ENCODE measurements at places on chromosomes 13 and 19.

DNA sequence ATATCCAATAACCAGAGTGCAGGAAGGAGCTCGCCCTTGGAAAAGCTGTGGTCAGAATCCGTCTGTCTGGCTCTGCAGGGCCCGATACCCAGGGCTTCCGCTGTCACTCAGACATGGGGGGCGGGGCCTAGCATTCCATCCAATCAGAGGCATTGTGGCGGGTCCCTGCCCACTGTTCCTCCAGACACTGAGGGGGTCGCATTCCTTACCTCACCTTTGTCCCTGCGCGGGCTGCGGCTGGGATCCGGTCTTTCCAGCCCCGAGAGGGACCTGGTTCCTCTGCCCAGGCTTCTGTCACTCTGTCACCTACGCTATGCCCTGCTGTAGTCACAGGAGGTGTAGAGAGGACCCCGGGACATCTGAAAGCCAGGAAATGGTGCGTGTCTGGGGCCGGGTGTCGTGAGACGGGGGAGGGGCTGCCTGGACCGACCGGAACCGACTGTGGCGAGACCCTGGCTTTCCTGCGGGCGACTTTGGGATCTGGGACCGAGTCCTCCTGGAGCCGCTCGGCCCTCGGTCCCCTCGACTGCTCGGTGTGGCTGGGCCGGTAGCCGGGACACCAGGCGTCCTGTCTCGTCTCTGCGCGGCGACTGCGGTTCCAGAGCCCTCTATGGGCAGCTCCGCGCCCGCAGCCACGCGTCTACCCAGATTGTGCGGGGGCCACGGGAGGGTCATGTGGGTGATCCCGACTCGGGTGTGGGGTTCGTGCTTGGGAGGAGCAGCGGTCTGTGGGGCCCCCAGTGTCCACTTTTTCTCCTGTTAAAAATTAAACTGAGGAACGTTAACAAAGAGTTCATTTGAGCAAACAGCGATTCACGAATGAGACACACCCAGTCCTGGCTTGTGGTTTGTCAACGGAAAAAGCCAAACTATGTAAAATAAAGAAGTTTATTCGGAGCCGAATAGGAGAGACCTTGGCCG is at the start of gene ZNF69:
Gene ZNF69 (plus strand): TSS at position 172 of the 921 bp plus-strand sequence. CDS start 142 bp downstream, at position 314.
- DNase-seq, result peak; percentile 83

DNA sequence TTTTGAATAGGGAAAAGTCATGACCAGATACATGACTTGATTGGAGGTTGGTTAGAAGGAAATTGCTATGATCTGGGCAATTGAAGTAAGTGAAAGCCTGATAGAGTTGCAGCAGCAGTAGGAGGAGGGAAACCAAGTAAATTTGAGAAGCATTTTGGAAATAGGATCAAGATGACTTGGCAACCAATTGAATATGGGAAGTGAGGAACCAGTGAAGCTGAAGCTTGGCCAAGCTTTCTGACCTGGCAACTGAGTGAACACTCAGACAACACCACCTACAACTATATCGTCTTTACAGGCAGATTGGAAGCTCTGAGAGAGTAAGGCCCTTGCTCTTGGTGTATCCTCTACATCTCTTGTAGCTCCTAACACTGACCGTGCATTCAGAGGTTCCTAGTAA is 16.2 kb upstream of the KATNAL1 start:
- DNase-seq, result no peak

- DNase-seq, result no peak
Observed at GRCh38 chr19:33248104-33248503, 22.5 kb upstream of the SLC7A10 start.

DNA sequence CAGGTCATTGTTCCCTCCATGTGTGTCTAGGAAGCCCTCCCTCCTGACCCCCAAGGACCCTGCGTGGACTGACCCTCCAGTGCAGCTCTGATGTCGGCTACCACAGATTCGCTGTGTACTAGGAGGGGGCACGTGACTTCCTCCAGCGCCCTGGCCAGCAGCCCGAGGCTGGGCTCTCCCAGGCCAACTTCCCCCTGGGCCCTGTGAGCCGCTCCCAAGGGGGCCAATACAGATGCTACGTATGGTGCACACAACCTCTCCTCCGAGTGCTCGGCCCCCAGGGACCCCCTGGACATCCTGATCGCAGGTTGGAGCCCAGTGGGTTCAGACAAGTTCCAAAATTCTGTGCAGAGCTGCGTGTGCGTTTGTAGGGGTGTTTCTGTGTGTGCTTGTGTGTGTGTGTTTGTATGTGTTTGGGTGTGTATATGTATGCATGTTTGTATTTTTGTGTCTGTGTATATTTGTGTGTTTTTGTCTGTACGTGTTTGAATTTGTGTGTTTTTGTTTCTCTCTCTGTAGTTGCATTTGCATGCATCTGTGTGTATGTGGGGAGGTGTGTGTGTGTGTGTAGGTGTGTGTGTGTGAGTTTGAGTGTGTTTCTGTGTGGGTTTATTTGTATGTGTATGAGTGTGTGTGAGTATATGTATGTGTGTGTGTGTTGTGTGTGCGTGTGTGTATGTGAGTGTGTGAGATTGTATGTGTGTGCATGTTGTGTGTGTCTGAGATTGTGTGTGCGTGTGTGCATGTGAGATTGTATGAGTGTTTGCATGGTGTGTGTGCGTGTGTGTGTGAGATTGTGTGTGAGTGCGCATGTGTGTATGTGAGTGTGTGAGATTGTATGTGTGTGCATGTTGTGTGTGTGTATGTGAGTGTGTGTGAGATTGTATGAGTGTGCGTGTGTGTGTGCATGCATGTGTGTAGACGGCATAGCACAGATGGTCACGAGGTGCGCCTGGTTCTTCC is 21.4 kb upstream of the LILRA2 start:
- no peak for DNase-seq

DNA sequence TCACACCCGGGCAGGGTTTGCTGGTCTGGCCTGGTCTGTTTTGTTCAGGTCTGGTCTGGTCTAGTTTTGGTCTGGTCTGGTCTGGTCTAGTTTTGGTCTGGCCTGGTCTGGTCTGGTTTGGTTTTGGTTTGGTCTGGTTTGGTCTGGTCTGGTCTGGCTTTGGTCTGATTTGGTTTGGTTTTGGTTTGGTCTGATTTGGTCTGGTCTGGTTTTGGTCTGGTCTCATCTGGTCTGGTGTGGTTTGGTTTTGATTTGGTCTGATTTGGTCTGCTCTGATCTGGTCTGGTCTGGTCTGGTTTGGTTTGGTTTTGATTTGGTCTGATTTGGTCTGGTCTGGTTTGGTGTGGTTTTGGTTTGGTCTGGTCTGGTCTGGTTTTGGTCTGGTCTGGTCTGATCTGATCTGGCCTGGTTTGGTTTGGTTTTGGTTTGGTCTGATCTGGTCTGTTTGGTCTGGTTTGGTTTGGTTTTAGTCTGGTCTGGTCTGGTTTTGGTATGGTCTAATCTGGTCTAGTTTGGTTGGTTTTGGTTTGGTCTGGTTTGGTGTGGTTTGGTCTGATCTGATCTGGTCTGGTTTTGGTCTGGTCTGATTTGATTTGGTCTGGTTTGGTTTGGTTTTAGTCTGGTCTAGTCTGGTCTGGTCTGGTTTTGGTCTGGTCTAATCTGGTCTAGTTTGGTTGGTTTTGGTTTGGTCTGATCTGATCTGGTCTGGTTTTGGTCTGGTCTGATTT is 14.4 kb upstream of the F2RL3 start:
- DNase-seq, result no peak

GRCh38 chr13:42812316-42812715 is 30.9 kb downstream of the FAM216B start:
- DNase-seq, result peak; percentile 77

GRCh38 chr19:45497791-45498190 is 452 bp upstream of the PPM1N start:
- DNase-seq, result no peak

- DNase-seq, result no peak
Observed at GRCh38 chr13:27968316-27969081, 616 bp downstream of the CDX2 start.

DNA sequence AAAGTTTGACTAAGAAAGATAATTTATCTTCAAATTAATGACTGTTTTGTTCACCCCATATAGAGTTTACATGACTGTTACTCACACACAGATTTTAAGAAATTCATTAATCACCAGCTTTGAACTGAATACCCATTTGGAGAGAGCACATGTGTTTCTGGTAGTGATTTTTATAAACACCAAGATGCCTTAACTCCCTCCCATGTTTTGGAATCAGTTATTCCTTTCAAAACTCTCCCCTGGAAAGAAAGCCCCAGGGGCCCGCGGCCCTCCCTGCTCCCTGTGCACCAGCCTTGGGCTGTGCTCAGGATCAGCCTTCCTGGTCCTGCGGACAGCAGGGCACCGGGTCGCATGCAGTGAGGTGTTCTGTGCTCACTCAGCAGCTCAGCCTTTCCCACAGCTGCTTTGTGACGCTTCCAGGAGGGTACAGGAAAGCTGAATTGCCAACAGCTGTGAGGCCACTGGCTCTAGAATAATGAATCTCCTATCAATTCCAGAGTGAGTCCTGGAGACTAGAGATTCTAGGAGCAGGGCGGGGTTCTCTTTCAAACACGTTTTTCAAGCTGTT is 483.2 kb downstream of the EFNB2 start:
- DNase-seq, result peak; percentile 79

DNA sequence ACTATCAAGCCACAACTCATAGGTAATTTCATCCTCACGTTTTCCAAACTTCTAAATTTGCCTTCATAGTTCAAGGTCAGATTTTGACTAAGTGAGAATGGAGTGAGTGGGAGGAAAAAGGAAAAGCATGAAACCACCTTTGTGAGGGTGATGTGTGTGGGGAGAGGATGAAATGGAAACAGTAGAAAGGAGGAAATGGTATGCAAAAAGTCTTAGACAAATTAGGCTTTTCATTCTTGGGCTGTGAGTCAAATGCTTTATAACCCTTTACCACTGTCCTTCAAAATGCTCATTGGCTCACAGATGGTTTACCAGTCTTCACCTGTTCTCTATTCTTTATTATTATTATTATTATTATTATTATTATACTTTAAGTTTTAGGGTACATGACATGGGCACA is 127.2 kb downstream of the RAP2A start:
- no peak for DNase-seq

DNA sequence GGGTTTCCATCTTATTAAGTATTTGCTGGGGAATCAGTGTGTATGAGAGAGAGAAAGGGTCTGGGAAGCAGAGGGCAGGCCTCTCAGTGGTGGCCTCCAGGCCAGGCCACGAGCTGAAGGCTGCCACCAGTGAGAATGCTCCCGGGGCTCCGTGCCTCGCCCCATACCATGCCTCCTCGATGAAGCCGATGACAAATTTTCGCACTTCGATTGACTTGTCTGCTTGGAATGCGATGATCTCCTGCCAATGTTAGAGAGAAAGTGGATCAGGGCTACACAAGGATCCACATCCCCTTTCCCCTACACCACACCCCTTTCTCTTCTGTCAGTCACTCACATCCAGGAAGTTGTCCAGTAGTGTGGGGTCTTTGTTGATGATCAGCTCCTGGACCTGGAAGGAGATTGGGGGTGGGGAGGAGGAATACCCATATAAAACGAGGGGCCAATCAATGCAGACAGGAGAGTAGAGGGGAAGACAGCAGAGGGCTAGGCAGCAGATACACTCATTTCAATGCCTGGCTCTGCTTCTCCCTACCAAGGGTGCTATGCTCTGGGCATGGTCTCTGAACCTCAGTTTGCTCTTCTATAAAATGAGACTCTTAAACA is 10.7 kb downstream of the SYMPK start:
- DNase-seq, result no peak

- no peak for DNase-seq
Observed at GRCh38 chr19:29946645-29947044, 4.6 kb downstream of the URI1 start.

DNA sequence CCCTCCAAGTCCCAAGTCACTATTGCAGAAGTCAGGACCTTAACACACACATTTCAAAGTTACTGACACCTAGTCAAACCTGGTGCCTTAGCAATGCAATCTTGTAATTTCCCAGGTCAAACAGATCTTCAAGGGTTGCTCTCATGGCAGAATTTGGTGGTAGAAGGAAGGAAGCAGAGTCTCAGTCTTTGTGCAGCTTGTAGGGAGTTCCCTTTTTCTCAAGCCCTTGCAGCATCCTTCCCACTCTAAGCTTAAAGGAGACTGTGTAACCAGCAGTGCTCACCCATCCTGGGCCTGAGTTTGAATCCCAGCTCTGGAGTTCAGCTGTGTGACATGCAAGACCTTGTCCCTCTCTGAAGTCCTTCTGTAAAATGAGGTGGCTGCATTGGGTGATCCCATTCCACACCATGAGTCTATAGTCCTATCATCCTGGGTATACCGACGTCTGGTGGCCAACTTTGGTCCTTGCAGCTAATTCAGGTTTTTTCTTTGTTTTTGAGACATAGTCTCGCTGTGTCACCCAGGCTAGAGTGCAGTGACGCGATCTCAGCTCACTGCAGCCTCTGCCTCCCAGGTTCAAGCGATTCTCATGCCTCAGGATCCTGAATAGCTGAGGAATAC is 9.8 kb downstream of the SIGLEC10 start:
- peak; percentile 59 for DNase-seq

Data from RPMI7951 (cell line).